ENCODE measurements at places on chromosomes 2 and 18. TPM values are rescaled to one million over a fixed set of nuclear protein-coding genes. Genes with fewer than 3 reads are reported as not detected.

CNTNAP5 gene
- not detected for total RNA-seq

VAPA gene
- 142 TPM for total RNA-seq

DUSP2 gene
- 42.5 TPM for total RNA-seq

- no peak overlapping the region for H3K27ac ChIP-seq
- no peaks in the 10 kb centered on the region for H3K27me3 ChIP-seq
- no peak overlapping the region for H3K4me3 ChIP-seq
- no peaks in the 10 kb centered on the region for H3K36me3 ChIP-seq
These were observed 261.6 kb downstream of the NDUFA10 start for GRCh38 chr2:239763433-239764097.

GRCh38 chr2:63048367-63049171 lies 2.1 kb upstream of the OTX1 start:
- peaks cover 43% of the 10 kb centered on the region for H3K4me1 ChIP-seq
- peak overlapping the region; percentile 29 for H3K27ac ChIP-seq
- no peak for DNase-seq
- no peaks in the 10 kb centered on the region for H3K36me3 ChIP-seq

GRCh38 chr2:52238782-52239181 lies 1206.8 kb upstream of the NRXN1 start:
- no peaks in the 10 kb centered on the region for H3K4me1 ChIP-seq
- no peak for DNase-seq
- H3K36me3 ChIP-seq: no peaks in the 10 kb centered on the region
- no peak overlapping the region for H3K4me3 ChIP-seq

- no peaks in the 10 kb centered on the region for H3K36me3 ChIP-seq
- DNase-seq: no peak
- H3K27ac ChIP-seq: no peak overlapping the region
- H3K27me3 ChIP-seq: no peaks in the 10 kb centered on the region
- peaks cover 3% of the 10 kb centered on the region for H3K4me1 ChIP-seq
These were observed 80.3 kb upstream of the MAP4K4 start for GRCh38 chr2:101617188-101617587.

DNA sequence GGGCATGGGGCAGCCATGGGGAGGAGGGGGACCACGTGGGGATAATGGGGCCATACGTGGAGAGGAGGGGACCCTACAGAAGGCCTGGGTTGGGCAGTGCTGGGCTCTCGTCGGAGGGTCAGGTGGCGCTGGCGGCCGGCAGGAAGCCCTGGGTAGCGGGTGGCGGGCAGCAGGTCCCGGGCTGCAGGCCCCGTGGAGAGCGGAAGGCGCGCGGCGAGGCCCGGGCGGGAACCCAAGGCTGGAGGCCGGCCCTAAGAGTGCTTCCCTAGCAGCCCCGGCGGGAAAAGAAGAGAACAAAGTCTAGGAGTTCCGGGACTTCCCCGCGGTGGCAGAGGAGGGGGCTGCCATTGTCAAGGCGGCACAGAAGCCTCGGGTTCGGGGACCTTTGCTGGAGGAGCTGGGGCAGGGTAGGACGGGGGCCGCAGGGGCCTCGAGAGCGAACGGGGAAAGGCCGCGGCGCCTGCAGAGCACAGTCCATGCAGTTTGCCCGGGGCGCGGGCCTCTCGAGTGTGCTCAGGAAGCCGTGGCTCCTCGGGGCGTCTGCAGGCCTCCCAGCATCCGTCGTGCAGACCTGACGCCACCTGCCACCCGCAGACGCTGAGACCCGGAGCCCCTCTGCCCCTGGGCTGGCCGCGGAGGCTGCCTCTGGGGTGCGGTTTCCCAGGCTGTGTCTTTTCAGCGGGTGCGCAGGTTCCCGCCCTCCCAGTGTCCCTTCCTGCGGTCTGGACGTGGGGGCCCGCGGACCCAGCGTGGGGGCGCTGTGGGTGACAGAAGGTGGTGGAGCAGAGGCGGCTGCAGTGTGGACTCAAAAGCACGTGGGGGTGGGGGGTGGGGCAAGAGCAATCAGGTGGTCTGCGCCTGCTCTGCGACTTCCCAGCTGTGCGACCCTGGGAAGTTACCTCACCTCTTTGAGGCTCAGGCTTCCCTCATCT lies 19.4 kb upstream of the NCL start:
- peaks cover 23% of the 10 kb centered on the region for H3K4me1 ChIP-seq
- no peaks in the 10 kb centered on the region for H3K36me3 ChIP-seq
- no peaks in the 10 kb centered on the region for H3K27me3 ChIP-seq
- DNase-seq: peak; percentile 52
